WTC11 (cell line): ENCODE measurements at places on chromosomes 2 and 18. TPM values are rescaled to one million over a fixed set of nuclear protein-coding genes. Genes with fewer than 3 reads are reported as not detected.
A peak's percentile ranks its signal among the peaks of the same experiment; 100 is the strongest.

GRCh38 chr2:144349674-144350073 is 170.2 kb downstream of the ZEB2 start:
- DNase-seq, result no peak

GRCh38 chr2:161170377-161170776 is 10.1 kb downstream of the TANK start:
- no peak for DNase-seq

- DNase-seq, result no peak
Observed at GRCh38 chr2:241842620-241843211, 16.0 kb downstream of the PDCD1 start.

DNA sequence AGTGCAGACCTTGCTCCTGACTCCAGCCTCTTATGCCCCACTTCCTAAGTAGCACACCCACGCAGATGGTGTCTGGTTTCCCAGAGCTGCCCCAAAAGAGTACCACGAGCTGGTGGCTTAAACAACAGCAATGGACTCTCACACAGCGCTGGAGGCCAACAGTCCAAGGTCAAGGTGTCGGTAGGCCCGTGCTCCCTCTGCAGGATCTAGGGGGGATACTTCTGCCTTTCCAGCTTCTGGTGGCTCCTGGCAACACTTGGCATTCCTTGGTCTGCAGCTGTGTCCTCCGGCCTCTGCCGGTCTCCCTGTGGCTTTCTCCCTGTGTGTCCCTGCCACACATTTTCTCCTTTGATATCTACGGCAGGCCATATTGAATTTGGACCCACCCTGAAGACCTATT is 99.0 kb downstream of the TSHZ1 start:
- DNase-seq, result peak; percentile 27

DNA sequence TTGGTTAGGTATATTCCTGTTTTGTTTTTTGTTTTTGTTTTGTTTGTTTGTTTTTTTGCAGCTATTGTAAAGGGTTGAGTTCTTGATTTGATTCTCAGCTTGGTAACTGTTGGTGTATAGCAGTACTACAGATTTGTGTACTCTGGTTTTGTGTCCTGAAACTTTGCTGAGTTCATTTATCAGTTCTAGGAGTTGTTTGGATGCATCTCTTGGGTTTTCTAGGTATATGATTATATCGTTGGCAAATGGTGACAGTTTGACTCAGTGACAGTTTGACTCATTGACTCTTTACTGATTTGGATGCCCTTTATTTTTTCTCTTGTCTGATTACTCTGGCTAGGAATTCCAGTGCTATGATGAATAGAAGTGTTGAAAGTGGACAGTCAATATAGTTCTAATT is 53.7 kb downstream of the APLF start:
- DNase-seq, result no peak

FBXO36 gene
- 4.0 to 5.3 TPM (median 4.6 TPM) in 3 replicates for total RNA-seq

- DNase-seq, result no peak
Observed at GRCh38 chr2:85536479-85536878, 2.5 kb upstream of the MAT2A start.

EVX2 gene
- 0.05 TPM in 1 of 3 replicates, not detected in the others for total RNA-seq

GRCh38 chr2:106124106-106124756 is 69.9 kb downstream of the UXS1 start:
- no peak for DNase-seq

- no peak for DNase-seq
Observed at GRCh38 chr2:68931799-68932198, 20.9 kb downstream of the GKN2 start.

DNA sequence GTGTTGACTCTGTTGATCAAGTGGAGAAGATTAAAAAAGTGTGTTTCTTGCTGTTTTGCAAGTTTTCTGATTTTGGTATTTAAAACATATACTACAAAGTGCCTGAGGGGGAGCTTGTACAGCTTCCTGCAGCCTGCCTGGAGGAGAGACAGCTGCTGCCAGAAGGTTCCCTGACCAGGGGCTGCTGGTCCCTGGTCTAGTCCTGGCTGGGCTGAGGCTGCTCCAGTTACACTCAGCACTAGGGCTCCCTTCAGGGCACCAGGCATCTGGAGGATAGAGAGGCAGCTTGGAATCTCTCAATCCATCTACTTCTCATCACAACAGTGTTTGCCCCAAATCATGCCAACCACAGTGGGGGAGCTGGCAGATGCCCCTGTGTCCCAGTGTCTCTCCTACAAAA is 4.8 kb downstream of the MC2R start:
- DNase-seq, result no peak

DNA sequence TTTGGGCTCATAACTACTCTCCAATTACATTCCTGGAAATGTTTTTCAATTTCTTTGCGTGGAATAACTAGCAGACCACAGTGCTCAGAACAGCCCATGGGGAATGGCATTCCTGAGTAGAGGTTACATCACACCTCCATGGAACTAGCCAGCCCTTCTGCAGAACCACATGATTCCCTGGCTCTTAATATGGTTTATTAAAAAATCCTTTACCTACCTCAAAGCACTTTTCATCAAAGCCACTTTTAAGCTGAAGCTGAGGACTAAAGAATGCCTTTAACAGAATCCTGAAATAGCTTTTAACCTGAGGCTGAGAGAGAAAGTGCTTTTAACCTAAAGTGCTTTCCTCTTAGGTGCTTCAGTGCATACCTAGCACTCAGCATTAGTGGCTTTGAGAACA is 376.3 kb downstream of the ARHGAP15 start:
- no peak for DNase-seq

APOB gene
- total RNA-seq, result 1.4 to 1.6 TPM (median 1.5 TPM) in 3 replicates

FN1 gene
- 102 to 115 TPM (median 111 TPM) in 3 replicates for total RNA-seq

PLEK gene
- total RNA-seq, result 0.26 to 0.46 TPM (median 0.37 TPM) in 3 replicates

ESPNL gene
- 1.1 to 1.4 TPM (median 1.1 TPM) in 3 replicates for total RNA-seq

NT5C1B gene
- not detected in 3 replicates for total RNA-seq

ATL2 gene
- 81.3 to 90.5 TPM (median 88.7 TPM) in 3 replicates for total RNA-seq

ADGRF3 gene
- total RNA-seq, result 0.18 to 0.48 TPM (median 0.25 TPM) in 3 replicates

- peak; percentile 30 for DNase-seq
Observed at GRCh38 chr2:101113441-101114267, 37.5 kb downstream of the TBC1D8 start.
